ENCODE measurements at places on chromosomes 4 and X. TPM values are rescaled to one million over a fixed set of nuclear protein-coding genes. Genes with fewer than 3 reads are reported as not detected.

DNA sequence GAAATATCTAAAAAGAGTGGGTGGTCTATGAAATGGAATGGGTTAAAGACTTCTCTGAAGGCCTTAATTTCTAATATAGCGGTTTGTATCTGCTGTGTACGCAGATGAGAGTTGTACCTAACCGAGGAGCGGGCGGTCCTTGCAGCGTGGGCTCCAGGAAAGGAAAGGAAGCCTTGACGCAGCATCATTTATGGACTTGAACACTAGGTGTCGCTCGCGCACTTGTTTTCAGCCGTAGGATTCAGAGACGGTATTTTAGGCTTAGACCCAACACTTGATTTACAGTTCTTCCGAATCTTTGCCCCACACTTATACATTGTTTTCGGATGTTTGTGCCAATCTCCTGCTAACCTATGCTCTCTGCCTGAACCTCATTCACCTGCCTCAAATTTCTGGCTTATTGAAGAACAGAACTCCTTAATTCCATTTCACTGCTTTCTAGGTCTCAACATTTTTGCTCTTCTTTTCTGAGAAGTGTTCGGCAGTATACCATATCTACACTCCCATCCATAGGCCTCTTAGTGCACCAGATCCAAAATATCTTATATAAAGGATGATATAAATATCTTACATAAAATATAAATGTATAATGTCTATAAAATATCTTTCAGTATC, 48.9 kb upstream of the AADAT start:
- DNase-seq = peak; percentile 83

The CLIC2 gene
- 0.67 TPM for total RNA-seq

DNA sequence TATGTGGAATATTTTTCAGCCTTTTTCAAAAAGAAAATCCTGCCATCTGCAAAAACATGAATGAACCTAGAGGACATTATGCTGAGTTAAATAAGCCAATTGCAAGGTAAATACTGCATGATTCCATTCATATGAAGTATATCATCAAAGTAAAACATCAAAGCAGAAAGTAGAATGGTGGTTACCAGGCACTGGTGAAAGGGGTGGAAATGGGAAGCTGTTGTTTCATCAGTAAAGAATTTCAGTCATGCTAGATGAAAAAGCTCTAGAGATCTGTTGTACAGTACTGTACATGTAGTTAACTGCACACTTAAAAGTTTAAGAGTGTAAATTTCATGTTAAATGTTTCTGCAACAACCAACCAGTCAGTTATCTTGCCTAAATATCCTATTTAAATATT, 196.8 kb upstream of the ADGRL3 start:
- no peak for DNase-seq

The NDP gene
- not detected for total RNA-seq

DNA sequence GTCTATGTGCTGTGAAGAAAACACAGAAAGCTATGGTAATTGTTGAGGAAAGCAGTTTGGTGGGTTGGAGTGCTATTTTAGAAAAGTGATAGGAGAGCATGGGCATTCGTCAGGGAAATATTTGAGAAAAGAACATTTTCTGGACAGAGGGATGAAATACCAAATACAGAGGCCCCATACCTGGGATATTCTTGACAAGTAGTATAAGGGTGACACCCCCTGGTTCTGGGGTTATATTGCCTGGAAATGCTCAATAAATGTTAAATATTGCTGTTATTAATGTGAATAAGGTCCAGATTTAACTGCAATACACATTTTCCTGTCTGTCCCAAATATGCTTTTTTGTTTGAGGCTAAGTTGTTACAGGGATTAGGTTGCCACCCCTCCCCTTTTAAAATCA, 42.9 kb downstream of the WWC2 start:
- no peak for DNase-seq

GRCh38 chrX:122567911-122568310, 616.2 kb upstream of the GRIA3 start:
- DNase-seq = no peak

- DNase-seq = no peak
Observed at GRCh38 chr4:86441175-86441936, 81.5 kb upstream of the MAPK10 start.

The CORIN gene
- 0.03 TPM for total RNA-seq

DNA sequence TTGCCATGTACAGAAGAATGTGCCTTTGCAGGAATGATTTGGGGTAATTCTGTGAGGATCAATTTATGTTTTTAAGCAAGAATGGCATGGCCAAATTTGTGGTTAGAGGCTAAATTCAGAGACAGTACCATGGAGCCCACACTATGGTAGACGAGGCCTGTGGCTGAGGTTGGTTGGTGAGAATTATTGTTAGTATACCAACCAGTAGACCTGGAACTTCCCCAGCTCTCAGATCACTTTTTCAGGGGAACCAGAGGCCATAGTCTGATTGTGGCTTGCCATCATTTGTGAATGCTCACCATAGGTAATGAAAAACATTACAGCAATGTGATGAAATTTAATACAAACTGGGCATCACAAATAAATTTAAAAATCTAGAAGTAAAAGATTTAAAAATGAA, 56.3 kb downstream of the SHISA3 start:
- no peak for DNase-seq

DNA sequence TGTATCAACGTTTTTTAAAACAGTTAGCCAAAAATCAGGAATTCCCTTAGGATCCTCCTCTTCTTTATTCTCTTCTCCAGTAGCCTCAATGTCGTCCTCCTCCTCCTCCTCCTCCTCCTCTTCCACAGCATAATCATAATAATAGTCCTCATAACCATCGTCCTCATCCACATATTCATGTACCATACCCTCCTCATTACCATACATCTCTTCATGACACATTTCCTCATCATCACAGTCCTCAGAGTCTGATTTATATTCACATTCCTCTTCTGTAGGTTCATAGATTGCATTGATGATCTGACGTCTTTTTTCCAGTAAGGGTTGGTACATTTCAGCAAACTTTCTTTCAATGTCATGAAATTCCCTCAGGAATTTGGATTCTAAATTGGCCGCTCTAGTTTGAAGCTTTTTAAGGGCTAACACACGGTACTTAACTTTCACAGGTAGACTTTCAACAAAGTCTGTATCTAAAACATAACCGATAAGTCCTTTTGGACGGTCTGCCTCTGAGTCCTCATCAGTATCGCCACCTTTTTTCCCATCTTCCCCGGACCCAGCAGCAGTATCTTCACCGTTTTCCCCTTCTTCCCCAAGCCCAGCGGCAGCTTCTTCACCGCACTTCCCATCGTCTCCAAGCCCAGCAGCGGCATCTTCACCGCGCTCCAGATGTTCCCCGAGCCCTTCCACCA, 771 bp downstream of the NAP1L2 start:
- no peak for DNase-seq

DNA sequence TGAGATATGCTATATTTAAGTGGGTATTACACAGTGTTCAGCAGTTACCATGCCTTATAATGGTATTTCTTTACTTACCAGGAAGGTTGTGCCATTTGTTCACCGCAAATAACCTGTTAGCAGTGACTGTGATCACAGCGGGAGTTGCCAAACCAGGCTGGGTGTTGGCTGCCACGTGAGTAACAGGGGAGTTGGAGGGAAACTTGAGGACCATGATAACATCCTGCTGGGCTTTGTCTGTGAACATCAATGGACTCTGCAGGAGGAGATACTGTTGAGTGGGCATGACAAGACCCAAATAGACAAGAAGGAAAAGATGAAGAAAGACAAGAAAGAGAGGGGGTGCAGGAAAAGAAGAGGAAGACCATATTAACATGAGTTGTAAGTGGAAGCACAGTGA, 242.9 kb downstream of the DCLK2 start:
- no peak for DNase-seq

GRCh38 chrX:48794911-48795515, 6.9 kb upstream of the HDAC6 start:
- DNase-seq = no peak

DNA sequence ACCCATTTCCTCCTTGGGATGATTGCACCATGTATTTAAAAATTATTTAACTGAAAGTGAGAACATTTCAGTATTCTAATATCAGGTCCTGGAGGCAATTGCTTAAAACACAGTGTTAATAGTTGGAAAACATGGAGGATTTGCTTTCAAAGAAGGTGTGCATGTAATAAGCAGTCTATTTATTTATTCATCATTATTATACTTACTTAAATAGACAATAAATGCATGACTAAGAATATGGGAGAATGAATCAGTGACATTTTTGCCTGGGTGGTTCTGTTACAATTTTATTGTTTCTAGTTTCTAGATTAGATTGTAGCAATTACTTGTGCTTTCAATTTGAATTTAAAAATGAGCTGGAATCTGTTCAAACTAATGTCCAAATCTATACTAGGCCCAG, 145.5 kb downstream of the AREG start:
- no peak for DNase-seq

DNA sequence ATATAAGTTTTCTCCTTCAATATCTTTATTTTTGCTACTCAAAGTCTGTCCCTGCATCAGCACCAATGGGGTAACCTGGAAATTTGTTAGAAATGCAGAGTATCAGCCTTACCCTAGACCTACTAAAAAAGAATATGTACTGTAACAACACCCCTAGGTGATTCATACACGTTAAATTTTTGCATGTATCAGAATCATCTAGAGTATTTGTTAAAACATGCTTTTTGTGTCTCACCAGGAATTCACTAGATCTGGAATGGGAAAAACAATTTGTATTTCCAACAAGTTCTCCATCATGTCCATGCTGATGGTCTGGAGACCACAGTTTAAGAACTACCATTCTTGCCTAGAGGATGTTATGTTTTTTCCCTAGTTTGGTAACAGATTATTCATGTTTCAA, 196.0 kb upstream of the EDNRA start:
- DNase-seq = no peak
